Right cardiac atrium (tissue), 5 donors: ENCODE measurements at places on chromosomes 11 and 22. TPM values are rescaled to one million over a fixed set of nuclear protein-coding genes. Genes with fewer than 3 reads are reported as not detected.

GDPD4 gene
- 0.52 TPM for polyA plus RNA-seq

DNA sequence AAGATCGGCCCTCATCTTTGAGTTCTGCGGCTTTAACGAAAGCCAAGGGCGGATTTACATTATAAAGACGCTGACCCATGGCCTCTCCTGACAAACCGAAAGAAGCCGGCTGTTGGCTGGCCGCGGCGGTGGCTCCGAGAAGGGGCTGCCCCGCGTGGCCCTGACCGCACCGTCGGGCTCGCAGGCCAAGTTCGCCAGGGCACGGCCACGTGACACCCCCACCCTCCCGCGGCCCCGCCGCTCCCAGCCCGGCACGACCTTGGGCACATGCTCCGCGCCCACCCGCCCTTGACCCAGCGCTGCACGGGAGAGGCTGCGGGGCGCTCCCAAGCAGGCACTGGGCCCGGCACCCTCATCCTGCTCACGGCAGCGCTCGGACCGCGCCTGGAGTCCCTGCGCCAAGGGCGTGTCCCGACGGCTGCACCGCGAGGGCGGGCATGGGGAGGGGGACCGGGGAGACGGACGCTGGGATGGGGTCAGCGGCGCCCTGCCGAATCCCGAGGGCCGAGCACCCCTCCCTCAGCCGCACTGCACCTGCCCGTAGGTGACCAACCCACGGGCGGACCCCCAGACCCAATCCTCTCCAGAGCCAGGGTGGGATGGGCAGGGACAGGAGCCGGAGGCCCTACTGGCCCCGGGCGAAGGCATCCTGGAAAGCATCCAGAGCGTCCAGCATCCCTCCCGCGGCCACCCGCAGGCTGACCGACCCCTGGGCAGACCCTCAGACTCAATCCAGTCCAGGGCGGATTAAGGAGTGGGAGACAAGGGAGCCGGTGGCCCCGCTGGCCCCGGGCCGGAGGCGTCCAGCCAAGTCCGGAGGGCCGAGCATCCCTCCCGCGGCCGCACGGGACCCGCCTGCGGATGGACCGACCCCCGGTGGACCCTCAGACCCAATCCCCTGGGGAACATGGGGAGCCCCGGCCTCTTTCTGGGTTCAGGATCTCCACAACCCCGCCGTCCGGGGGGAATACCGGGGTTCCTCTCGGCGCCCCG, 759 bp downstream of the CPT1A start:
- peak; percentile 85 for DNase-seq

- no peak for DNase-seq
These were observed 13.0 kb upstream of the GLYATL1 start for GRCh38 chr11:58926251-58926650.

- no peak for DNase-seq
These were observed 43.5 kb downstream of the FANCF start for GRCh38 chr11:22582151-22582410.

DNA sequence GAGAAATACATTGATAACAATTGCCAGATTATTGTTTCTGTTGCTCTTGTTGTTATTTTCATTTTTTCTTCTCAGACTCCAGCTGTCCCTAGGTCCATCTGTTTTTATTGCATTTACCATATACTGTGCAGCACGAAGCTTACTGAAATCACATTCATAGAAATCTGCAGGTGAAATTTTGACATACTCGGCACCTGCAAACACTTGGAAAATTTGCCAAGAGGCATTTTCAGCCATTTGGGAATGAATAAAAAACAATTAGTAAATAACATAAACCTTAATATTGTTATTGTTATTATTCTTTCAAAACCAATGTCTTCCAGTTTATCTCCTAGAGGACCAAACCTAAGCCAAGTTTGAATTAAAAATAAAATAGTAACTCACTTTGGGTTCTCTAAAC, 2357.2 kb downstream of the LRRC4C start:
- DNase-seq, result no peak

- DNase-seq, result no peak
These were observed 1.2 kb upstream of the PDE3B start for GRCh38 chr11:14642453-14642852.
